ENCODE measurements at places on chromosomes 3 and 15. TPM values are rescaled to one million over a fixed set of nuclear protein-coding genes. Genes with fewer than 3 reads are reported as not detected.
A peak's percentile ranks its signal among the peaks of the same experiment; 100 is the strongest.

Gene SLC28A2
- total RNA-seq, result not detected

Gene LRRC15
- total RNA-seq, result not detected

Gene ADPGK
- total RNA-seq, result 91.4 TPM

- no peak for DNase-seq
Observed at GRCh38 chr15:37751401-37751800, 183.0 kb upstream of the TMCO5A start.

DNA sequence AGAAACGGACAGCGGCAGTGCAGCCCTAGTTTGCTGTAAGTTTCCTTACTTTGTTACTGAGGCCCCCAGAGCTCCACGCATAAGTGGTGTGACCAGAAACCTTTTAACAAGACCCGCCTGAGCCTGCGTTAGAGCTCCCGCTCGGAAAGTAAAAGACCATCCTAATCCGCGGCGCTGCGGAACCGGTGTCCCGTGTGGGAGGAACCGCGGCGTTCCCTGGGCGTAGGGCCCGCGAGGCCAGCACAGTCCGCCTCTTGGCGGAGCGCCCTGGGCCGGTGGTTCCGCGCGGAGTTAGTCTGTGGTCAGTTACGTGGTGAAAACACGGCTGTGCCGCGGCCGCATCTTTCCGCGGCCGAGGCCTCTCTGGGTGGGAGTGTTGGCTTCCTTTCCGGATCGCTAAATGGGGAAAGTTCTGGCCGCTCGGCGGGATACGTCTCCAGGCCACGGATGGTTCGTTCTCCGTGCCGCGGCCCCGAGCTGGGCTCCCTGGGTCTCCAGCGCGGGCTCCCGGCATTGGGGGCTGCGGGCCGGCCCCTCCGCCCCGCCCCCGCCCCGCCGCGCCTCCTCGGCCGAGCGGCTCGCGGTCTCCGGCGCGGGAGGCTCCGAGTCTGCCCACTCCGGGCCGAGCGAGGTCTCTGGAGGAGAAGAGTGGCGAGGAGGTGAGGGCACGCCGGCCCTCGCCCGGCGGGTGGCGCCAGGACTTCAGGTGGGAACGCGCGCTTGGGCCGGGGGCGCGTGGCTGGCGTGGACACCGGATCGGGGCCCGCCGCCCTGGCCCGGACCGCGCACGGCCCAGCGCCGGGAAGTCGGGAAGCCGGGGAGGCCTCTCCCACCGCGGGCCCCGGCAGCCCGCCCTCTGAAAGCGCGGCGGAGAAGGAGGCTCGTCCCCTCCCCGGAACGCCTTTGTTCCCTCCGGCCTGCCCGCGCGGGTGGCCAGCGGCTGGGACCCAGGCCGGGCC is 754 bp downstream of the B3GNT5 start:
- no peak for DNase-seq

Gene TTLL13
- 0.45 TPM for total RNA-seq

- DNase-seq, result no peak
Observed at GRCh38 chr3:140088058-140088457, 153.1 kb downstream of the CLSTN2 start.

DNA sequence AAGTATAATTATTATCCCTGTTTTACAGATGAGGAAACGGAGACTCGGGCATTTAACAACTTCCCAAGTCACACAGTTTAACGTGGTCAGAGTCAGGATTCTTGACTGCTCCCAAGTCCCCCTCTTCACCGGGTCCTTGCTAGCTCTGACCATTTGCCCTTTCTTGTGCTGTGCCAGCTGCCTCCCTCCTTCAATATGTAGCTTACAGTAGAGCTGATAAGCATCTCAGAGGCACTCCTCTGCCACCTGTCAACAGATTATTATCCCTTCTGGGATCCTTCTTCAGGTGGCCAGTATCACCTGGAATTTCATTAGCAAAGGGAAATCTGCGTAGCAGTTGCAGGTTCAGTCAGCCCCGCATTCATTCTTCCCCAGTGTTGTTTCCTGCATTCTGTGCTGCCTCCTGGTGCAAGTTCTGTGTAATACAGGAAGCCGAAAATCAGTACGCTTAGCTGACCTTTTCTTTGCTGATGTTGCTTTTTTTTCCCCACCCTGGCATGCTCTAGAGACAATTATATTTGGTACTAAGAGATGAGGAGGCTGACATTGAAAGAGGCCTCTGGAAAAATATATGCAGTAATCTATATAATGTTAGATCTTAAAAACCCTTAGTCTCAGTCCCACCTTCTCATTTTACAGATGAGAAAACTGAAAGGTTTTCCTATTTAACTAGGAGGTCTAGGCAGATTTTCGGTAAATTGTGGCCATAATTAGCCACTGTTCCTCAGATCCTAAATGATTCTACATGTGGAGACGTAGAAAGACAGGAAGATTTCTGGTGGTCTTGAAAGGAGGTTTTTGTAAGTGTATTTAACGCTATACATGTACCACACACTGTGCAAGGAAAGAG is 24.8 kb downstream of the TMOD2 start:
- DNase-seq, result peak; percentile 62

DNA sequence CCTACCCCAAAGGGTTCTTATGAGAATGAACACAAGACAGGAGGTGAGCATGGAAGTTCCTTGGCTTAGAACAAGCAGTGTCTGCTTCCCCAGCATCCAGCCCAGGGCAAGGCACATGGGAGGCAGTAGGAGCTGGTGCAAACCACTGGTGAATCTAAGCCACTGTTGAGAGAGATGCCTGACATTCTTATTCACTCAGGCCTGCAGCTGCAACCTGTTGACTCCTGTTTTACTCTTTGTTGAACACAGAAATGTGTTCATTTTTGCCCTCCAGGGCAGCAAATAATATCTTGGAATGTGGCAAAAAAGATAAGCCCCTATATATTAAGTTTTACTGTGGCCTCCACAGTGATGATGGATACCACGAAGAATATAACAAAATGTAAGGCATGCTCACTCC is 8.9 kb upstream of the PAK6 start:
- no peak for DNase-seq

Gene PLA1A
- total RNA-seq, result not detected

- DNase-seq, result no peak
Observed at GRCh38 chr3:13839726-13840340, 40.0 kb downstream of the WNT7A start.

Gene SLCO2A1
- total RNA-seq, result not detected

DNA sequence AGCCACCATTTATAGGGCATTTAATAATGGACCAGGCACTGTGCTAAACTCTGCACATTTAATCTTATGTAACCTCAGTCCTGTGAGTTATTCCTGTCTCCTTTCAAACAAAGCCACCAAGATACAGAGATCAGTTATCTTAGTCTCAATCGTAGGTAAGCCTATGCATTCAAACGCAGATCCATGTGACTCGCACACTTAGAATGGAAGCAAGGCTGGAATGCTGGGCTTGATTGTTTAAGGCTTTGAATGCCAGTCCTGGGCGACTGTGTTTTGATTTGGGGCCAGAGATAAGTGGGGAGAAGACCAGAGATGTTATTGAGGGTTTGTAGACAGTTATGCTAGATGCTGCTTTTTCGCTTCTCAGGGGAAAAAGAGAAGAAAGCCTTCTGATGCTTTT is 22.2 kb downstream of the MED12L start:
- no peak for DNase-seq

GRCh38 chr3:56494679-56495322 is 26.5 kb upstream of the ERC2 start:
- peak; percentile 88 for DNase-seq

GRCh38 chr15:92879949-92880725 is 20.0 kb upstream of the CHD2 start:
- peak; percentile 50 for DNase-seq

- DNase-seq, result no peak
Observed at GRCh38 chr3:48427630-48427962, 2.3 kb downstream of the PLXNB1 start.

DNA sequence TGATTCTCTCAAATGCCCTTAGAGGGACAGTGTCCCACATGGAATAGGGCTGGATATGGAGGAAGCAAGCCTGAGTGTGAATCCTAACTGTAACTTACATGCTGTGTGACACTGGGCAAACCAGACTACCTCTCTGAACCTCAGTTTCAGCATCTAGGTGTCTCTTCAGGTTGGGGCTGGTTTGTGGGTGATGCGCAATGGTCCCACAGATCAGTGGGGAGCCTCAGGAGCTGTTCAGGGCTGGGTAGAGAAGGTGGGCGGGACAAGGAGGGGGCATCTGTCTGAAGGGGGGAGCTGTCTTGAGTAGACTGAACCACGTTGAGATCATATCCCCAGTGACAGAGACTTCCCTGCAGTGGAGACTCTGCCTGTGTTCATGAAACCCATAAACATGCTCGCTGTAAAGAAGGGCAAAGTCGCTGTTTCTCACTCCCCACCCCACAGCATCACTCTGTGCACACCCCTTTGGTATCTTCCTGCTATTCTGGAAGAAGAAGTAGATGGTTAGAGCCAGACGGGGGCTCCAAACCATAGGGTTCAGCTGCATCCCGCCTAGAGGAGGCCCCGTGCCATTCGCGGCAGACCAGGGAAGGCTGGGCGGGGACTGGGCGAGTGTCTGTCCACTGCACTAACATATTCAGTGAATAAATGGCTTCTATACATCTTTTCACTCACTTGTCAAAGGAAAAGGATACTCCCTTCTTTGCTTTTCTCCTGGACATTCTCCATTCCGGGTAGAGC is 28.4 kb downstream of the SRPRB start:
- no peak for DNase-seq

DNA sequence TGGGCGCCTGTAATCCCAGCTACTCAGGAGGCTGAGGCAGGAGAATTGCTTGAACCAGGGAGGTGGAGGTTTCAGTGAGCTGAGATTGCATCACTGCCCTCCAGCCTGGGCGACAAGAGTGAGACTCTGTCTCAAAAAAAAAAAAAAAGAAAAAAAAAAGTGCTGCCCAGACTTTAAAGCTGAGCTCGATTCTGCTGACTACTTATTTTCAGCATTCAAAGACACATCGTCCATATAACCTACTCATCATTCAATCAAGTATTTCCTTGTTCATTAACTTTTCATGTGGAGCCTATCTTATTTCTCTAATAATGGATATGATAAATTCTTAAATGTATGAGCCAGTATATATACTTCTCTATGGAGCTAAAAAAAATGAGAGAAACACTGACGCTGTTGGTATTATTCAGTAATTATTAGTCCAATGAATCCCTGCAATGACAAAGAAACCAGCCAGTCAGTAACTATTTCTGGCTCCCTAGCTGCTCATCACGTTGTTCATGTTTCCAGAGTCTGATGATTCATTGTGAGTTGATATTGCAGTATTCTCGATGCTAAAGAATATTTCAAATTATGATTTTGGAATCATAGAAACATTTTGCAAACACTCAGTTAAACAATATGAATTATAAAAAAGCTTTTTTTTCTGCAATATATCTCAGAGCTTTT is 111.9 kb downstream of the RAP2B start:
- DNase-seq, result no peak

Gene SNTN
- not detected for total RNA-seq

DNA sequence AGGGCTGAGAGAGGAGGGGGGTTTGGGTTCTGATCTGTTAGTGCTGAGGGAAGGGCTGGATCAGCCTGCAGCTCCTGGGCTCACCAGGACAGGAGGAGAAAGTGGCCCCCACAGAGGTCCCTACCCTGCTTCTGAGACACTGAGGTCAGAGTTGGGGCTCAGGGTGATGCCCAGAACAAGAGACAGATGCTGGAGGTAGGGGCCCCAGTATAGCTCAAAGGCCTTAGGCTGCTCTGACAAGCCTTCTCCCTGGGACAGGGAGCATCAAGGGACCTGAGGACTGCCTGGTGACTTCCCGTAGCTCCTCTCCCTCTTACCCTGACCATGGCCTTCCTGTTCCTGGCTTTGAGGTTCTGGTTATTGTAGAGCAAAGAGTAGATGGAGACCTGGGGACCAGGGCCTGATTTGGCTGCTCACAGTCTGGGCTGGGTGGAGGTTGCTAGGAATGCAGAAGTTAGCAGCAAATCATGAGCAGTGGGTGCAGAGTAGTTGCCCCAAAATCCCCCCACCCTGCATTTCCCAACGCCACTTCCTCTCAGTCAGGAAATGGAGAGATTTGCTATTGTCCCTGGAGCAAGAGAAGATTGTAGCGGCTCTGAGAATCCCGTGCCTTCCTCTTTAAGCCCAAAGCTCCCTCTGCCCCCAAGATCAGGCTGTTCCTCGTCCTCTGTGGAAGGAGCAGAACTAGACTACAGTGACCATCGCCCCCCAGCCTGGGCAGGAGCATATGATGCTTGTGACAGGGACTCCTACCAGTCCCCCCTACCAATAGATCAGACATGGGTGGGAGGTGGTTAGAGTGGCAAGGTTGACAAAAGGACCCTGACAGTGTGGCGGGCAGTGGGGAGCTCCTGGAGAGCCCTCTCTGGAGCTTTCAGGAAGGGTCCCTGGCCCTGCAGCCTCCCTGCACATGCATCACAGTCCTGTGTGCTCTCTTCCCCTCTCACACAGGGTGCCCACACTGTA is 47.4 kb upstream of the SEC22A start:
- DNase-seq, result no peak

Gene CSNK1G1
- 24.6 TPM for total RNA-seq

- no peak for DNase-seq
Observed at GRCh38 chr3:178203650-178204049, 332.6 kb upstream of the KCNMB2 start.

Gene GHSR
- not detected for total RNA-seq

GRCh38 chr3:117722856-117723255 is 1013.3 kb downstream of the TUSC7 start:
- DNase-seq, result no peak

DNA sequence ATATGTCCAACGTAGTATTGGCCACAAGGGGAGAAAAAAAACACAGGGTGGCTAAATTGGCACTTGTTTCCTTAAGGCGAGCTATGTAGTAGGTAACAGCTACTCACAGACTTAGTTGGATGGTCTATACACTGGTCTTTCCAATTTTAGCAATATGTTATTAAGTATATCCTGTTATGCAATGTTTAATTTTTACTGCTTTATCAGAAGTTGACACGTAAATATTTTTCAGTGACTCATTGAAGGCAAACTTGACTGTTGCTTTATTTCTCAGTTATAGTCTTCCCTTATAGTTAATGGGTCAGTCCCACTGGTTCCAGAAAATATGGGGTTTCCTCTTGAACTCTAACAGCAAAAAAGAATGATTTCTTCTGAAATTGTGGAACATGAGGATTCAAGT is 46.5 kb downstream of the ADPGK start:
- DNase-seq, result no peak

DNA sequence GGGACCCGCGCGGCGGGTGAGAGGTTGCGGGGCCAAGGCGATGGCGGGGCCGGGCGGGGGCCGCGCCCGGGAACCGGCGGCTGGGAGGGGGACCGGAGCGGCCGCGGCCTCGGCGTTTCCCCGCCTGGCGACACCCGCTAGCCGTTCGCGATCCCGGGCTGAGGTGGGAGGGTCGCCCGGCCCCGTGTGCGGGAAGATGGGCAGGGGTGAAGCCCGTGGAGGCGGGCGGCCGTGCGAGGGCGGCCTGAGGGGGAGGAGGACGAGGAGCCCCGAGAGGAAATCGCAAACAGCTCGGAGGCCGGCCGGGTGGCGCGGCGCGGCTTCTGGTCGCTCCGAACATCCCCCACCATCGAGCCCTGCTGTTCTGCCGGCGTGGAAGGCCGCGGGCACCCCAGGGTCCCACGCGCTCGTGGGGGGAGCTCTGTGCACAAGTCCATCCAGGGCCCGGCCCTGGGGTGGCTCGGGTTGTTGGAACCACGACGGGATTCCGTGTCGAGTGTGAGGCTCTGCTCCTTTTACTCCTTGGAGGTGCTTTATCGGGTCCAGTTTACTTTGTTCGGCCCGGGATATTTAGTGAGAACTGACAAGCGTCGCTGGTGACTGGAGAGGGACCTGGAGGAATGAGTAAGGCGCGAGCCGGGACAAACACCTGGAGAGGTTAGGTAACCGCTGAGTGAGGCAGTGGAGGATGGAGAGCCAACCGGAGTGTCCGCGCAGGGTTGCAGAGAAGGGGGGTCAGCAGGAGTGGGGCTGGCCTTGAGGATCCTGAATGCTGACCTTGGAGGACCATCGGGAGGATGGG is 728 bp downstream of the CRTC3 start:
- peak; percentile 57 for DNase-seq

Gene CHRD
- total RNA-seq, result not detected

Gene CPB1
- not detected for total RNA-seq

Gene TGM4
- not detected for total RNA-seq
